NCI-H1417 treated with DMSO at 0.1 percent for 48 hours (cell line): ENCODE measurements at places on chromosomes 7 and 10.

DNA sequence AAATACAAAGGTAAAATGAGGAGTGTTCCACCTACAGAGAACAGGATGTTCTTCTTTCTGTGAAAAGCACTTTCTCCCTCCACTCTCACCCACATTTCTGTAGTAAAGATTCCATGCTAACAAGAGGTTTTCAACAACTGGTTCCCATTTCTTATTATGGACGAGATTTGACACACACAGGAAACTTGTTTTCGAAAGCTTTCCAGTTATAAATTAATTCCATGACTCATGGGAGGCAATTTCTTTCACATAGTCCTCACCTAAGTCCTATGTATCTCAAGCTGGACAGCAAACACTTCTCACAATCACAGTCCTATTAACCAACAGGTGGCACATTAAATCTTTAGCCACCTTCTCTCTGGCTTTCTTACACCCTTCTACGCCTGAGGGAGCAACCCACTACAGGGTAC lies 24.5 kb downstream of the RAPGEF5 start:
- DNase-seq, result no peak

GRCh38 chr7:69597278-69598076 lies 798 bp upstream of the AUTS2 start:
- DNase-seq, result no peak

GRCh38 chr7:55427800-55428199 lies 62.7 kb downstream of the LANCL2 start:
- DNase-seq, result no peak

GRCh38 chr7:112995059-112995824 lies 91.4 kb downstream of the GPR85 start:
- DNase-seq, result no peak

- no peak for DNase-seq
These were observed 169.5 kb downstream of the C1GALT1 start for GRCh38 chr7:7351832-7352231.

DNA sequence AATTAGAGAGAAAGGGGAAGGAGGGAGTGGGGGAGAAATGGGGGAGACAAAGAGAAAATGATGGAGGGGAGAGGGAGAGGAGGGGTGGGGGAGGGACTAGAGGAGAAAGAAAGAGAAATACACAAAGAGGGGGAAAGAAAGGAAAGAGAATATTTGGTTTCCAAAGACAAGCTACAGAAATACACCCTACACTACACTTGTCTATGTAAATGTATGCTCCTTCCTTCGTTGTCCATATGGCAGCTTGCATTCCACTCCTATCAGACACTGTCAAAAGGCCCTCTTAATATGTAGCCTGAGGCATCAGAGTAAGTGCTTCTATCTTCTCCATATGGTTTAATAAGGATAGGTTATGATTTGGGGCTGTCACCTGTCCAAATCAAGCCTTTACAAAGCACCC lies 92.8 kb upstream of the FEZF1 start:
- DNase-seq, result no peak

GRCh38 chr10:93854975-93855374 lies 38.8 kb upstream of the SLC35G1 start:
- no peak for DNase-seq

DNA sequence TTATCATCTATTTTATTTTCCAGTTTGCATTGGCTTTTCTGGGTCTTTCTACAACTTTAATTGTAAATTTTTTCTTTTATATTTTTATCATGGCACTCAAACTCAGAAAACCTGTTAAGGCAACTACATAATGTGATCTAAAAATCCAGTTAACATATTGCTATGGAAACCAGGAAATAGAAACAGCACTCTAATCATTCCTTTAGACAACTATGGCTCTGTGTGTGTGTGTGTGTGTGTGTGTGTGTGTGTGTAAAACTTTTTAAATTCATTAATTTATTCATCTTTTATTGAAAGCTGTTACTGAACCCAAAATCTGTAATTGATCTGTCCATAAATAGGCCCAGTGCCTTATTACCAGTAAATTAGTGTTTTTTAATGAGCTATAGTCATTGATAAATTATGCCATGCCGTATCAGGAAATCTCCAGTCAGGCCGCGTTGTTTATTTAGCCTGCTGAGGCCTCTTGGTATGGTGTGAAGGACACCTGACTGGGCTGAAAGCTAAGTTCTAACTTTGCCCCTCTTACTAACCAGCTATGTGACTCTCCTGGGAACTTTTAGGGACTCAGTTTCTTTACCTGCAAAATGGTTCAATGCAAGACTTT lies 1.5 kb upstream of the MET start:
- DNase-seq, result no peak

DNA sequence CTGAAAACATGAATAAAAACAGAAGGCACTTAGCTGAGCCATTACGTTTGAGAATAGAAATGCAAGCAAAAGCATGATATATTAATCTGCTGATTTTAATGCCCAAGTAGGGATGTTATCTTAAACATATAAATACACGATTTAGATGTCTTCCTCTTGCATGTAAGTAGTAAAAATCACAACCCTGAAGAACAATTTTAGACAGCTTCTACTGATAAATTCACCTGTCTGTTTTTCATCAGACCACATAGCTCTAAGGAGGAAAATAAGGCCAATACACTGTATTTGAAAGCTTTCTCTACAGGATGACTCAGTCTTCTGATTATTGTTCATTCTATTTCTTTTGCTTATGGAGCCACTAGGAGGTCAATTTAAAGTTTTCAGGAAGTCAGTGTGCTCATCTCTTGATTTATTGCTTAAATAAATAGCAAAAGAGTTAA lies 210.9 kb upstream of the CHRM2 start:
- DNase-seq, result no peak

DNA sequence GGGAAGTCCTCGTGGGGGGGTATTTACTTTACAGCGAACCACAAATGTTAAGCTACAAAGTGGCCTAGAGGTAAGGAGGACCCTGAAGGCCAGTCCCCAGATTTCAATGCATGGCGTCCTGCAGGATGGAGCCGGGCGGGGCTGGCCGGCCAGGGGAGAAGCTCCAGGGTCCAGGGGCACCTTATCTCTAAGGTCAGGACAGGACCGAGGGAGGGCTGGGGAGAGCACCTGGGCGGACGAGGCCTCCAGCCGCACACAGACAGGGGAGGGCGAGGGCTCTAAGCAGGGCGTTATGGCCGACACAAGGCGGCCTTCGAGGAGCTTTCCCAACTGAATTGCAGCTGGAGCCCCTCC lies 96.4 kb upstream of the DIP2C start:
- DNase-seq, result no peak

DNA sequence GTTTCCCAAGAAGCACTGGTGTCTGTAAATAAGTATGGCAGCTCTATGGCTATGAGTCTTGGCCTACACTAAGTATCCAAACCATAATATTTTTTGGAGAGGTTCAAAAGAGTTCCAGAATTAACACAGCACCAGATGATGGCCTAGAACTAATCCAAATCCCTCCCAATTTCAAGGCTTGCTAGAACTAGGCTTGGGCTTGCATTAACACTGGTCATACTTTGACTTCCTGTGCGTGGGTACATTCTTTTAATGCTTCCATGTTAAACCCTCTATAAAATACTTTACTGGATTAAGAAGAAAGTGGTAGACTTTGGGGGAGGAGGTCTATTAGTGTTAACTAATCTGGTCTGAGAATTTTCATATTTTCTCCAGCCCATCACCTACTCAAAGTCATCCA lies 3.1 kb downstream of the AASS start:
- DNase-seq, result no peak

GRCh38 chr10:111515706-111516105 lies 438.9 kb downstream of the ADRA2A start:
- DNase-seq, result no peak

DNA sequence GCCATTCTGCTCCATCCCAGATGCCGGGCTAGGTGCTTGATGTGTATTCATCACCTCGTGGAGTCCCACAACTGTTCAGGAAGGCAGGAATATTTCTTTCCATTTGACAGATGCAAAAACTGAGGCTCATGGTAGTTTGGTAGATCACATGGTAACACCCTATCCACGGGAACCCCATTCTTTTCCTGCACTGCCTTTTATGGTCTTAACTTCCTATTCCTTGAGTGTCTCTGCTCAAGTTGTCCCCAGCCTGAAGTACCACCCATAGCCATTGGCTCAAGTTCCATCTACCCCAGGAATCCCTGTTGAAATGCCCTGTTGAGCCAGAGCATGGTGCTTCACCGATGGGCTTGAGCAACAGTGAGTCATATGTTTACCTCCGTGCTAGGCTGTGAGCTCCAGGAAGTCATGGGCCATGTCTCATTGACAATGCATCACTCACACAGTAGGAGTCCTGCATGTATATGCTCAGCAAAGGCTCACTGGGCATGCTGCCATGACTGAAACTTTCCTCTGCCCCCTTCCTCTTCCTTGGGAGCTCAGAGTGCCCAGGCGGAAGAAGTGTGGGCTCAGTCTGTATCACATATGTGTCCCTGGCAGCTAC lies 71.7 kb upstream of the ADAM12 start:
- no peak for DNase-seq

GRCh38 chr7:90311175-90311574 lies 9.9 kb downstream of the FAM237B start:
- no peak for DNase-seq

DNA sequence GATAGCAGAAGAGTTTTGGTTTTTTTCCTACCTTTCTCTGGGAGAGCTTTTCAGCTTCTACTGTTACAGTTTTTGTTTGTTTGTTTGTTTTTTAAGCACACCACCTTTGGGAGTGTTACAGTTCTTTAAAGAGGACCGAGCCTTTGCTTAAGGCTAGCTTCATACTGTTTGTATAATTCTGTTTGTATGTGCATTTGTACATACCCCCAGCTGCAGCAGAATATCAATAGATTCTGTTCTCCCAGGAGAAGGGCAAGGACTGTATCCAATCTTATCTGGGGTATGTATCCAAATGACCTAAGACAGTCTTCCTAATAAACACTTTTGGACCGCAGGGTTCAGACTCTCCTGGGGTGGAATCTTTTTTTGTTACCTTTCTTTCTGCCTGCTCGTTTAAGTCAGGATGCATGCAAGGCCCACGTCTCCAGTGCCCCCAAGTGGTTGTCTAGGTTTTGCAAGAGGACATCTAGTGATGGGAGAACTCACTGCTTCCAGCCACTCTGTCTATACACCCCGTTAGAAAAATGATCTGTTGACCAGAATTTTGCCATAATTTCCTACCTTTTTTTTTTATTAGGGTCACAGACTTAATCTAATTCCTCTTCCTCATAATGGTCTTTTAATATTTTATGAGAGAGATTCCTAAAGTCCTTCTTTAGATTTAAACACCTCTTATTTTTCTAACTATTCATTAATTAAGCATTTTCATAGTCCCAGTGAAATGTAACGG lies 23.9 kb downstream of the NRF1 start:
- no peak for DNase-seq

DNA sequence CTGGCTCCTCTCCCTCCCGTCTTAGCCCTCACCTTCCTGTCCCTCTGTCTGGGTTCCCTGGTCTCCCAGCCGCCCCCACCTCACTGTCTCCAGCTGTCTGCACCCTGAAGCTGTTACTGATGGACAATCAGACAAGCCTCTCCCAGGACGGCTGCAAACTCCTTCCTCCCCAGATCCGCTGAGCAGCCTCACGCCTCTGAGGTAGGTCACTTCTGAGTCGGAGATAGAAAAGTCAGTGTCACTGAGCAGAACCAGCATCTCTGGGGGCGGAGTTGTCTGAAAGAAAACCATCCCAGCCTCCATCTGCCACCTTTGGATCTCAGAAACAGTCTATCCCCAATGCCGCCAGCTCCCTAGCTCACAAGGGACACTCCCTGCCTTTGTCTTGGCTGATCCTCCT lies 27.4 kb downstream of the FAM241B start:
- no peak for DNase-seq

DNA sequence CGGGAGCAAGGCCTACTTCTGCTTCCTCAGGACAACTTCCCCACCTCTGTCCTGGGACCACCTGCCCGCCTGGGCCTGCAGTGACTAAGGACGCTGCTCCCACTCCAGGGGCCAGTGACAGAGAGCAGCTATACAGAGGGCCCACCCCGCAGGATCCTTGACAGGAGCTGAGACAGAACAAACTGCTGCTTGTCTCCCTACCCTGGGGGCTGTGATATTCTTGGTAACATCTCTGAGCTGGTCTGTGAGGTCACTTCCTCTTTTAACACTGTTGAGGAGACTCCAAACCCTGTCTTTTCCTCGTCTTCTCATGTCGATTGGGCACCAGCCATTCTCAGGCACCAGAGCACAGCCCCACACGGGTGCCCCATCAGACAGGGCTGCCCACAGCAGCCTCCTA lies 6.9 kb upstream of the MRPS24 start:
- no peak for DNase-seq

GRCh38 chr7:102967798-102968197 lies 55.0 kb downstream of the LRRC17 start:
- DNase-seq, result no peak

DNA sequence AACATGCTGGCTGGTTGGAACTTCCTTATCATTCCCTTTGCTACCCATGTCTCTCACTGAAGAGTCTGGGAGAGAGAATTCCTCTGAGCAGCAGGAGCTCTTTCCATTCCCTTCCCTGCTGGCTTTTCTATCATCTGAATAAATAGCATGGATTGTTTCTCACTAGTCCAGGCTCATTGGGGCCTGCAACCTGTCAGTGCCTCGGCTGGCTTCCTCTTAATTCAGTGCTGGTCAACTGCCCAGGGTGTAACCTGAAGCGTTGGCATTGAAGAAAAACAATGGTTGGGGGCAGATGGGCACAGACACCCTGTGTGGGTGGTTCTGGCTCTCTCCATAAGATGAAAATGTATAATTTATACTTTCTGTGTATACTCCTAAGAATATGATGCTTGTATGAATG lies 155.6 kb downstream of the ANLN start:
- DNase-seq, result no peak

DNA sequence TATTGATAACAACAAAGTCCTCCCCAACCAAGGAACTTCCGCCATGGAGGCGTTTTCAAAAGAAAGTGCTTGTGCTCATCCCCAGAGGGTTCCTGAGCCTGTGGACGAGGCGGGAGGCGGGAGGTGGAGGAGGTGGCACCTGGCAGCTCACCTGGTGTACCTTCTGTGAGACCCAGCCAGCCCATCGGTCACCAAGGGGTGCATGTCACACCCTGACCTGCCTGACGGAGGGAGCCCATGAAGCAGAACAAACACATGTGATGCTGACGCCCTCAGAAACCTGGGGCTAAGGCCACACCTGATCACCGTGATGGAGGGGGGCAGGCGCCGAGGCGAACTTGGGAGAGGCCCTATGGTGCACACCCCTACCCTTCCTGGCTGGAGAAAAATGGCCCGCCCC lies 458.8 kb downstream of the DNAJB6 start:
- no peak for DNase-seq

- no peak for DNase-seq
These were observed 32.6 kb downstream of the DDIT4 start for GRCh38 chr10:72306215-72306760.
